Activated T-cell treated with anti-CD3 and anti-CD28 coated beads for 48 hours (primary cell): ENCODE measurements at places on chromosomes 3 and 15.

- no peak for DNase-seq
Observed at GRCh38 chr3:10260211-10260701, 12.0 kb downstream of the TATDN2 start.

DNA sequence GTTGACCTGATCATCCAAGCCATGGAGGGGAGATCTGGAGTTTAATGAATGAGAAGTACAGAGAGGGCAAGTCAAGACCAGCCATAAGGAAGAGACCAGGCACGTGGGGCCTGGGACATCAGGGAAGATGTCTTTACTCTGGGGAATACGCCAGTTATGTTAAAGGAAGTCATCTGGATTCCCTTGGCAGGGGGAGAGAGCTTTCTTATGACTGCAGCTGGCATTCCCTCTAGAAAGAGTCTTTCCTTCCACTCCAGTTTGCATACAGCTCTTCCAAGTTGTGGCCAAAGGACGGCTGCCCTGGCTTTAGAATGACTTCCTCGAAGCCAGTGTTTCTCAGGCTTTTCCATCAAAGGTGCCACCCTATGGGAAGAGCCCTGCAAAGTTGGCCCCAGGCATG is 93.6 kb upstream of the AGBL1 start:
- DNase-seq, result no peak

GRCh38 chr3:140360332-140360731 is 317.5 kb upstream of the TRIM42 start:
- no peak for DNase-seq

GRCh38 chr3:156161172-156161571 is 40.8 kb downstream of the KCNAB1 start:
- no peak for DNase-seq

DNA sequence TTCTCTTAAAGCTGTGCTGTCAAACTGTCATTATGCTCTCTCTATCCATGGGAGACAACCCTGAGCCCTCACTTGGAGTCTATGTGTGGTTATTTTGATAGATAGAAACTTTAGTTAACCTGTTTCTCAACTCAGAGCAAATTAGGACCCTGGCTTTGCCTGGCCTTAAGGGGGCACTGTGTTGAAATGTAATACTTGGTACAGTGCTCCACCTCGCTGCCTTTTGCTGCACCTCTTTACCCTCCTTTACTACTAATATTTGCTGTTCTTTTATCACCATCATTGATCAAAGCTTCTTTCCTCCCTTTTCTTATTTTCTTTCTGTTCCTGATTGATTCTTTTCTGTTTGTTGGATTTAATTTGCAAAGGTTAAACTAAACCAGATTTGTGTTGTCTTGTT is 34.3 kb downstream of the STT3B start:
- no peak for DNase-seq

GRCh38 chr15:76787273-76787672 is 117.9 kb downstream of the SCAPER start:
- DNase-seq, result no peak

DNA sequence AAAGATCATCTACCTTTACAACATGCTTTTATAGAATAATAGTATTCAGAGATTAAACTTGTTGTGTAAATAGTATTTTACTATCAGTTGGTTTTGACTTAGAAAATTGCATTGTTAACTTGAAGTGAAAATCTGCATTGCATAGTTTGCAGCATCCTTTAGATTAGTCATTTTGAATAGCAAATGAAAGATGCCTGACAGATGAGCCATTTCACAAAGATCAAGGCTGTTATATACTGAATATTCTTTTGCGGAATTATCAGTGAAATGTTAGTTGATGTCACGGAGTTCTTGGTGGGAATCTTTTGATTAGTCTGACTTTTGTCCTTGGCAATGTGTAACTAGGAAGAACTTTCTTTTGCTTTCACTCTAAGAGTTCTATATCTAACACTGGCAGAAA is 24.5 kb downstream of the RSRC1 start:
- no peak for DNase-seq

GRCh38 chr15:64004587-64004986 is 41.7 kb downstream of the DAPK2 start:
- no peak for DNase-seq

DNA sequence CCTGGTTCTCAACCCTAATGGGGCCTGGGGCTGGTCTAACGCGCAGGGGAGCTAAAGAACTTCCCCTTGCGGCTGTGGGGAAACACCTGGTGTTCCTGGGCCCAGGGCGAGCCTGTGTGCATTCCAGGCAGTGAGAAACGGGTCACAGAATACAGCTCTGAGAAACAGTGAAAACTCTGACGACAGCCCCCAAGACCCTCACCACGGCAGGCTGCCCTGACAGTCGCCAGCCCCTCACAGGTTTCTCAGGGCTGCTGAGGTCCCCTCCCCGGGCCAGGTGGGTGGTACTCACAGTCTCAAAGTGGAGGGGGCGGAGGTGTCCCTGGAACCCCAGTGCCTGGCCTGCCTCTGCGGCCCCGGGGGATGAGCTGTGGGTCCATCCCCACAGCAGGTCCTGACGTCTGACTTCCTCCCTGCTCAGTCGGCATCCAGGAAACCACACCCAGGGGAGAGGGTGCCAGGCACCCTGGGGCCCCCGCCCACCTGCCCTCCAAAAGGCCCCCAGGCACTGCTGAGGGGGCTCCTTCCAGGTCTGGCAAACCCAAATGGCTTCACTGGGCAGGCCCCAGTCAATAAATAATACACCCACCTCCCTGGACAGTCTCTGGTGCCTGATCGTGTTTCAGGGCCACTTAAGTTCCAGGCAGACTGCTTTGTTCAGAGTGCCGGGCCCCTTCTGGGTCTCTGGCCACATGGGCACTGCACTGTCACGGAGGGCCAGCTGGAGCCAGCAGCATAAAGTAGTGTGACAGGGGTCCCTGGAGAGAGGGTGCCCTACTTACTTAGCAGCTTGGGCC is 57.7 kb downstream of the IQSEC1 start:
- peak; percentile 38 for DNase-seq

- DNase-seq, result no peak
Observed at GRCh38 chr3:165225604-165226003, 29.4 kb upstream of the SLITRK3 start.
